ENCODE measurements at places on chromosomes 2 and 18. TPM values are rescaled to one million over a fixed set of nuclear protein-coding genes. Genes with fewer than 3 reads are reported as not detected.

- H3K4me1 ChIP-seq: peaks cover 2% of the 10 kb centered on the region
- H3K27ac ChIP-seq: no peak overlapping the region
- no peak for DNase-seq
- H3K27me3 ChIP-seq: peaks cover 7% of the 10 kb centered on the region
Observed at GRCh38 chr18:26159353-26159752, 25.7 kb downstream of the PSMA8 start.

- no peaks in the 10 kb centered on the region for H3K36me3 ChIP-seq
- H3K4me1 ChIP-seq: peaks cover 14% of the 10 kb centered on the region
- no peak overlapping the region for H3K4me3 ChIP-seq
- DNase-seq: no peak
- peaks cover 15% of the 10 kb centered on the region for H3K27me3 ChIP-seq
Observed at GRCh38 chr2:974054-974453, 23.4 kb downstream of the SNTG2 start.

- H3K36me3 ChIP-seq: no peaks in the 10 kb centered on the region
- DNase-seq: no peak
- H3K4me3 ChIP-seq: no peak overlapping the region
Observed at GRCh38 chr2:107461301-107461700, 365.4 kb upstream of the RGPD4 start.

GRCh38 chr2:26043862-26044696 lies 10.2 kb downstream of the RAB10 start:
- peak overlapping the region; percentile 4 for H3K4me3 ChIP-seq
- peaks cover 57% of the 10 kb centered on the region for H3K36me3 ChIP-seq
- H3K4me1 ChIP-seq: peaks cover 46% of the 10 kb centered on the region
- DNase-seq: no peak

DNA sequence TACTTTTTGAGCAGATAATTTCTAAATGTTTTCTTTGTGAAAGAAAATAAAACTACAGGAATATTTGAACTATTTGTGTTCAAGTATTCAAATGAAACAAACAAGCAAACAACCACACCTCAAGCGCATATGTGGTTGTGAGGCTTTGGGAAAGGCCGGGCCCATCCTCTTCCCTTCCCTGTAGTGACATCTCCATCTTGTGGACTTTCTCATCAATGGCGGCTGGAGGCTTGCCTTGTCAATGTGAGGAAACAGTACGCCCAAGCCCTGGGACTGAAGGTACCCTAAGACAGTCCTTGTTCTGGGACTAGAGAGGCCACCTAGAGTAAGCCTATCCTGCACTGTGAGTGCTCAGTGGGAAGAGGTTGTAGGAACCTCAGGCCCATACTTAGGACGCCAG lies 166.8 kb downstream of the TPGS2 start:
- H3K27ac ChIP-seq: no peak overlapping the region
- no peak for DNase-seq
- no peaks in the 10 kb centered on the region for H3K4me1 ChIP-seq
- H3K27me3 ChIP-seq: peaks cover 2% of the 10 kb centered on the region

- H3K4me1 ChIP-seq: no peaks in the 10 kb centered on the region
- no peak for DNase-seq
- no peak overlapping the region for H3K27ac ChIP-seq
Observed at GRCh38 chr2:235706506-235706905, 212.7 kb downstream of the AGAP1 start.

The HOXD8 gene
- not detected for total RNA-seq

The CDH19 gene
- total RNA-seq: not detected

The SERPINB4 gene
- not detected for total RNA-seq
